Hematopoietic multipotent progenitor cell (in vitro differentiated cells): ENCODE measurements at places on chromosomes 3 and 15. TPM values are rescaled to one million over a fixed set of nuclear protein-coding genes. Genes with fewer than 3 reads are reported as not detected.

DNA sequence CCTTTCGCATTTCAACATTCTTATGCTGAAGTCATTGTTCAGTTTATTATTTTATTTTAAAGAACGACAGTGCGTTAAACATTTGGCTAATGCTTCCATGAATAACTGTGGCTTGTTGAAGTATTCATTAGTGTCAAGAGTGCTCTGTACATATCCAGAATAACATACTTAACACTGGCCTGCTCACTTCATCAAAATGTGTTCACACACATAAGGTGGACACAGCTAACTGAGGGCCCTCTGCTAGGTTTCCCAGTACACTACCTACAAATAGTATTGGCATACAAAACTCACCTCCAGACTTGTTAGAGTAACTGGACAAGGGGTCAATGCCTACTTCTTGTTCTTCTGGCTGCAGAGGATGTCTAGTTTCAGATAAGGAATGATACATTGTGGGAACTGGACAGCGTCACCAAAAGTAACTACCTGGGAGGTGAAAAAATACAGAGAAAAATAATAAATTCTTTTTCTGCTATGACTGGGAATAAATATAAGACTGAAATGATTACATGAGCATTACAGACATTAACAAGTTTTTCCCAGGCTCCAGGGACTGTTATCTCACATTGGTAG, 234.2 kb downstream of the TBC1D5 start:
- DNase-seq = no peak

GRCh38 chr3:99647081-99647480, 8.7 kb downstream of the COL8A1 start:
- no peak for DNase-seq

DNA sequence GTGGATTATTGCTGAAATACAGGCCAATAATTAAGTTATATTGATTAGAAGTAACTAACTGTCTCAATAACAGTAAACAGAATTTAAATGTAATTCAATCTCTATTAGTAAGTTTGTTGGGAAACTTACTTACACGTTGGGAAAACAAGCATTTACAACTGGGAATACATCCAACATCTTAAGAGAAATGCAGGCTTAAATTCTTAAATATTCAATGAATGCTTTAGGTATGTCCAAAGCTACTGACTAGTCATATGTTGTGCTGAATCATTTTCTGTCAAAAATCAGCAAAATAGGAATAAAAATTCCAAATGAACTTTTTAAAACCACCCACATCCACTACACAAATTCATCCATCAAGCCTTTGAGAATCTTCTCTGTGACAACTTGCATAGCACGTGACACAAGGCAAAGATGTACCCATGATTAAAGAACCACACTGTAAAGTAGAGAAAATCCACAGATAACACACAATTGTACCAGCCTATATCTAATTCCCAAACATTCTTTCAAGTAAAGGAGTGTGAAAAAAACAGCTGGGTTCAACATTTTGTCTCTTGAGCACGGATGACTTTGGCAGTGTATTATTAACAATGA, 60.0 kb downstream of the NMNAT3 start:
- no peak for DNase-seq

GRCh38 chr3:7667774-7668173, 806.9 kb downstream of the GRM7 start:
- no peak for DNase-seq

DNA sequence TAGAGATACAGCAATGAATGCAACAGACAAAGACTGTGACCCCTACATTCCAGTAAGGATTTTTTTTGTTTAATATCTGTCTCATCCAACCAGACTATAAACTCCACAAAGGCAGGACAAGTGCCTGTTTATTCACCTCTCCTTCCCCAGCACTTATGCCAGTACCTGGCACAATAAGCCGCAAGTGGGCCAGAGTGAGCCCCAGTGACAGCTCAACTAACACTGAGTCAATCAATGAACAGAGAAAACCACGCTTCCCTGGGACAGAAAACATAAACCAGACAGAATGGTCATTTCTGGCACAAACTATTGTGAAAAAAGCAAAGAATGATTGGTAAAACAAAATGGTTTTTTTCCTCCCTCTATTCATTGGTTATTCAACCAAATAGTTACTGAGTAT, 52.2 kb downstream of the RYK start:
- no peak for DNase-seq

DNA sequence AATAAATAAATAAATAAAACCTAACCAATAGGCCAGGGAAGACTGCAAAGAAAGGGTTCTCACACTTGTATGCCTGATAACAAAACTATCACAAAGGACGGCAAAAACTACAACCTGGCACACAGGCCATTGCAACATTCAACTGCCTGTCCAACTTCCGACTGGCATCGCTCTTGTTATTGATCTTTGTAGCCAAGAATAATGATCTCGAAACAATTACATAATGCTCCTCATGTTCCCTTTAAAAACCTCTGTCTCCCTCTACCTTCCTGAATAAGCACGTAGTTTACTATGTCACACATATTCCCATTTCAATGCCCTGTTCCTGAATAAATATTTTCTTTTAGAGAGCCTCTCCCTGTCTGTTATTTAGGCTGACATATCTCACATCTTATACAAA, 74.3 kb downstream of the B3GNT5 start:
- DNase-seq = no peak

GRCh38 chr3:51686512-51687215, 15.6 kb downstream of the TEX264 start:
- DNase-seq = peak; percentile 89

DNA sequence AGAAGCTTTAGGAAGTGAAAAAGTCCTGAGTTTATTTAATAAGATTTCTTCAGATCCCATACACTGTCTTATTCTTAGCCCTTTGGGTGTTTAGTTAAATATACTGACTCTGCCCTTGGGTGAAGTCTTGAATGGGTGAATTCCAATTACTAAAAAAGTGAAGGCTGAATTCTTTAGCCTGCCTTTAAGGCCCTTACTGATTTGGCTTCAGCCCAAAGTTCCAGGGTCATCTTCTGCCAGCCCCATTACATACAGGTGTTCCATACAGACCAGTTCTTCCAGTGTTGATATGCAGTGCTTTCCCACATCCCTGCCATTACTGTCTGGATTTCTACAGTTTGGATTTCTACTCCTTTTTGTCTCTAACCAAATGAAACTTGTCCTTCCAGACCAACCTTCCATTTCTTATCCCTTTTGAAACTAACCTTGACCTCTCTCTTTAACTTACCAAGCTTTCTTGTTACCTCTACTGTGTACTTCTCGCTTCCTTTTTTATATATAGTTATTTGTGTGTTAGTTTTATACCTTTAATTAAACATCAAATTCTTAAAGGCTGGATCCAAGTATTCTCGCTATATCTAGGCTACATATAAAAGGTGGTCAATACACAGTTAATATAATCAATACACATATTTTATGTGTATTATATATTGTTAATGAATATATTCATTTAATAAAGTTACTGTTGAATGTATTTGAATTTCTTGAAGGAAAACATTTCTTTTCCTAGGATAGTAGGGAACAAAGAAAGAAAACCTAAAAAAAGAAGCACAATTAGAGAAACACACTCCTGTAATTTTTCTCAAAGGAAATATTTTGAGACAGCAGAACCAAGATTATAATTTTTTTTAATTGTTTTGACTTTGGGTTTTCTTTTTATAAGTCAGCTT, 15.0 kb downstream of the MBNL1 start:
- no peak for DNase-seq

GRCh38 chr3:105798381-105798934, 70.4 kb downstream of the CBLB start:
- peak; percentile 55 for DNase-seq

GRCh38 chr15:67937153-67937761, 97.4 kb upstream of the RNU6-1 start:
- no peak for DNase-seq

- DNase-seq = peak; percentile 10
Observed at GRCh38 chr3:130345487-130346079, at the start of gene COL6A5. COL6A5 (plus strand) TSS chr3:130345672; CDS start chr3:130373639, 27,967 bp downstream.

Gene NAALADL2
- total RNA-seq = 4.6 TPM

Gene MYZAP
- 0.27 TPM for total RNA-seq

Gene STAB1
- total RNA-seq = 19.1 TPM
